RPMI8226 (cell line): ENCODE measurements at places on chromosomes 12 and 14.

DNA sequence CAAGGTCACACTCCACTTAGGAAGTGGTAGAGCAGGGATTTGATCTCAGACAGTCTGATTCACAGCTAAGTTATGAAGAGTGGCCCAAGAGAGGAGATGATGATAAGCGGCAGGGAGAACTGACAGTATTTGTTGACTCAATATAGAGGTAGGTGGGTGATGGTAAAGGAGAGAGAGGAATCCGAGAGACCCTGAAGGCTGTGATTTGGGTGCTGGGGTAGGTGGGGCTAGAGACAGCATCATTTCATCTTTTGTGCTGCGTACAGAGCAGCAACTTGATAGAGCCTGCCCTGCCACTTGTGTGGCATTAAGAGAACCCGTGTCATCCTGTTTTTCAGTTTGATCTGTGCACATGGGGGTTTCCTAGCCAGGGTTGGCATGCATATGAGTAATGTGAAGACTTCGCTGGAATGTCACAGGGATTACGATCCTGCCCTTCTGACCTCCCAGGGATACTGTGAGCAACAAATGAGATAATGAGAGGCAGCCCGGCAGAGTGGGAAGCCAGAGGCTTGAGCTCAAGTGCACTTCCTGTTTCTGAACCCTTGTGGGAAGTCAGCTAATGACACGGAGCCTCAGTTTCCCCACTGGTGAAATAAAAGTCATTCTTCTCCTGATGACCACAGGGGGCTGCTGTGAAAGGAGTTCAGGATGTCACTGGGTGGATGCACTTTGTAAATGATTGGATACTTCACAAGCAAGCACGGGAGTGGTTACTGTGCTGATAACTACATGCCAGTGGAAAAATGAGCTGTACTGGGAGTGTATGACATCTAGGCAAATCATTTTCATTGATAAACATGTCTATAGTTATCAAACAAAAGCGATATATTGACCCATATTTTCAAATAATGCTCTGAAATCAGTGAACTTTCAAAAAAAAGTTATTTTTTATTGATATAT lies 59.5 kb upstream of the IGF1 start:
- DNase-seq = no peak

DNA sequence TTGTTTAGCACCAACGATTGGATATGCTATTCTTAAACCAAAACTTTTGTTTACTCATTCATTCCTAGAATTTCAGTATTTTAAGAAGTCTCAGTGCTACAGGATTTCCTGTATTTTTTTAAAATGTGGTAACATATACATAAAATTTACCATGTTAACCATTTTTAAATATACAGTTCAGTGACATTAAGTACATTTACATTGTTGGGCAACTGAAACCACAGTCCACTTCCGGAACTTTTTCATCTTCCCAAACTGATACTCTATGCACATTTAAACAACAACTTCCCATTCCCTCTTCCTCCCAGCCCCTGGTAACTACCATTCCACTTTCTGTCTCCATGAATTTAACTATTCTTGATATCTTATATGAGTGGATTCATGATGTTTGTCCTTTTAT lies 30.3 kb downstream of the PDE3A start:
- no peak for DNase-seq

DNA sequence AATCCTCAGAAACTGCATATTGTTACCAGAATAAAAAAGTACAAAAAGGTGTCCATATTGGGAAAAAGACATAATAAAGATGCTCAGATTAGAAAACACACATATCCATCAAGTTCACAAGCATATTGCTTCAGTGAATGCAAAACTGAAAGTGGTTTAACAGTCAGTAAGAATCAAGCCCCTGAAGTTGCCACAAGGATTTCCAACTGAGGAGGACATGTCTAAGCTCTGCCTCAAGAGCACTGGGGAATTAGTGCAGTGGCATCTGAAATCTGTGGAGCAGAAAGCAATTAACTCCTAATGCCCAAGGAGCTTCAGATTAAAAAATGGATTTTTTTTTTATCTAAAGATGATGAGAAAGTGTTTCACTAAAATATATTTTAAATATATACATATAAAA lies 113.2 kb downstream of the DENND5B start:
- no peak for DNase-seq

DNA sequence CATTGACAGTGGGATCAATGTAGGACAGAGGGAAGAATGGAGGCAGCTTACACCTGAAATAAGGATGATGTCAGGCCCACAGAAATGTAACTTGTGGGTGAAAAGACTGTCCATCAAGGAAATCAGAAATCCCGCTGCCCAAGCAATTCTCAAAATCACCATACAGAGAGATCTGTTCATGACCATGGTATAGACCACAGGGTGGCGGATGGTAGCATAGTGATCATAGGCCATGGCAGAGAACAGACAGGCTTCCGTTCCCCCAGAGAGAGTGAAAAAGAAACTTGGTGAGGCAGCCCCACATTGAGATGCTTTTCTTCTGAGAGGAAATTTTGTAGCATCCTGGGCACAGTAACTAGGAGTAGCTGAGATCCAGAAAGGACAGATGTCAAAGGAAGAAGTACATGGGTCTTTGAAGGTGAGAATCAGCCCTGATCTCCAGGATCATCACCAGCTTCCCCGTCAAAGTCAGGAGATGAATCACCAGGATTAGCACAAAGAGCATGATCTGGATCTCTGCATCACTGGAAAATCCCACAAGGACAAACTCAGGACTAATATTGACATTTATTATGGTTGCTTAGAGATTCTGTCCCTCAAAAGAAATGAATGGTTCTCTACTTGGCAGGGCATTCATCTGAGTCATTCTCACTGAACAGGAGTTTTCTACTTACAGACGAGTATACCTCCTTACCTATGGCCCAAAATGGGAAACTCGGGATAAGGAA lies 5.5 kb upstream of the ZNF641 start:
- DNase-seq = no peak

- no peak for DNase-seq
Observed at GRCh38 chr12:87381742-87382141, 647.5 kb downstream of the C12orf50 start.
